ENCODE measurements at places on chromosomes 12 and 14.

GRCh38 chr14:61106959-61107641 lies 126.1 kb downstream of the SLC38A6 start:
- DNase-seq = no peak

DNA sequence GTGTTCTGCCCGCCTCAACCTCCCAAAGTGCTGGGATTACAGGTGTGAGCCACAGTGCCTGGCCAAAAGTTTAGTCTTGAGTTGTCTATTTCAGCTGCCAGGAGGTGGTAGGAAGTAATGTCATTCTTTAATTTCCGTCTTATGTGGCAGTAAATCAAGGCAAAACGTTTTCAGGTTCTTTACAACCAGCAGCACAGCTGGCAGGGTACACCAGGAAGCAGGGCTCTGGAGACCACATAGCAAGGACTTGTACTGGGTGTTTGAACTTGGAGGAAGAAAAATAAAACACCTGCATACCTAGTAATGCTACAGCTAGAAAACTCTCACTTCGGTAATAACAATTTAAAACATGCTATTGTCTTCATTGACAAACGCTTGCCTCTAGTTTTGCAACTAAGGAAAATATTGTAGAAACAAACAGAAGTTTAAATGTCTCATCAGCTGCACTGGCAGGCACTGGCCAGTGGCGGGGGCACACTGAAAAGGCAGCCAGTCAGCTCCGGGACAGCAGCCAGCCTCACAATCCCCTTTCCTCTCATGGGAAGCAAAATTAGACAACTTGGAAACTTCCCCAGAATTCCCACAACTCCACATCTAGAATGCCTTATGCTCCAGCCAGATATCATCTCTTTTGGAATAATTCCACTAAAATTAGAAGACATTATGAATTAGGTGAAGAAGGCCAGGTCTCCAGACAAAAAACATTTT lies 72.2 kb downstream of the CLIP1 start:
- DNase-seq = no peak

DNA sequence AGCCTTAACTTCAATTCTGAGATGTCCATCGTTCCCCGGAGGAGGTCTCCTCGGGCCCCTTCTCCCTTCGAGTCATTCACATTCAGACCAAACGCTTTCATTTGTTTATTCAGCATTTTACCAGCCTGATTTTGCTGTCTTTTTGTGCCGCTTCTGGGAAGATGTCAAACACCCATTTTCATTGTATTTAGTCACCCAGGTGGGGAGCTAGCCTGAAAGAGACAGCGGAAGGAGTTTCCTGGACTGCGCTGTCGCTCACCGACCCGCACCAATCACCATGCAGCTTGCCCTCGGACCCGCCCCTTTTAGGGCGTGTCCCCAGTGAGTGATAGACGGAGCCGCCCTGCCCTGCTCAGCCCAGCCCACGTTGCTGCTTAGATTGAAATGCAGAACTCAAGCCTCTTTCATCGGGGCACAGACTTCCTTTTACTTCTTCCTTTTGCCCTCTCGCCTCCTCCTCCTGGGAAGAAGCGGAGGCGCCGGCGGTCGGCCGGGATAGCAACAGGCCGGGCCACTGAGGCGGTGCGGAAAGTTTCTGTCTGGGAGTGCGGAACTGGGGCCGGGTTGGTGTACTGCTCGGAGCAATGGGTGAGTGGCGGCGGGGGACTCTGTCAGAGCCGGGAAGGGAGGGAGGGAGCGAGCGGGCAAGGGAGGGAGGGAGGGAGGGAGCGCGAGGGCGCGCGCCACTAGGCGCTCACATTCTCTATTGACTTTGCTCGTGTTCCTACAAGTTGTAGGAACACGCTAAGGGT lies at the start of gene PAX9:
Gene PAX9 (plus strand): TSS at position 355 of the 752 bp plus-strand sequence. CDS start 230 bp downstream, at position 585.
- DNase-seq = no peak

DNA sequence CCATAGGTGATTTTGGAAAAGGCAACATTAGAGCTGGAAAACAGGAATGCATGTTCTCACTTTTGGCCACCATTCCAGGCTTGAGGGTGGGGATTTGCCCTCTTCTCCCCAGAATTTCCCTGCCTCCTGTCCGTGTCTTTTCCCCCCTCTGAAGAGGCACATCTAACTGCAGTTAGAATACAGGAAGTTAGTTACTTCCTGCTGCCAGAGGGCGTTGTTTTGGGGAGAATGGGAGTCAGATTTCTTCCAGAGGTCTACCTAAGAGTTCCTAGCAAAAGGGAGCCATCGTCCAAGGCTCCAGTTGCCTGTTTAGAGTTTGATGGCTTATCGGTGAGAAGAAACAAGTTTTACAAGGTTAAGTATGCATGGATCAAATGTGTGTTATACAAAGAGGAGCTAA lies 112.8 kb upstream of the IGF1 start:
- no peak for DNase-seq

DNA sequence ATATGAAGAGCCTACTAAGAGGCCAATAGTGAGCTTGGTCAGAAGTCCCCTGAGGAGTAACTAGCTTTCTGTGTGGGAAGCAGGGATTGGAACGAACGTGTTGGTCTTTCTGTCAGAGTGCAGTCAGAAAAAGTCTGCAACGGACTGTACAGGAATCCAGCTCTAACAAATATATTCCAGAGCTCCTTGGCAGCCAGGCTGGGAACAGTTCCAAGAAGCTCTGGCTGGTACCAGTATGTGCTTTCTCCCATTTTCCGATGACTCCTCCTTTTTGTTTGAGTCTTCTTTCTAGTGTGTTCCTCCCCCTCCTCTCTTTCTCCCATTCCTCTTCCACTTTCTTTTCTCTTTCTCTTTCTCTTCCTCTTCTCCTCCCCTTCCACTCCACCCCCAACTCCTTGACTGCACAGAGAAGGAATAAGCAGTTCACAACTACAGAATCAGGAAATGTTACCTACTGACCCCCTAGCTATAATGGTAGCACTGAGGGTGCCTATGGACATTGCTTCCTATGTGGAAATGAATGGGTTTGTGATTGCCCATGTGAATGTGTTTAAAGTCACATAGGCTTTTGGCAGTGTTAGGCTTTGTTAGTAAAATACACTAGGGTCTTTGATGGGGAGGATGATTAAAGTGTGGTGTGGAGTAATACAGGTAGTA lies 59.9 kb downstream of the TTLL5 start:
- DNase-seq = no peak
